Mammary epithelial cell (primary cell): ENCODE measurements at places on chromosomes 16 and 17. TPM values are rescaled to one million over a fixed set of nuclear protein-coding genes. Genes with fewer than 3 reads are reported as not detected.

- DNase-seq: no peak
These were observed 44.4 kb upstream of the CRISPLD2 start for GRCh38 chr16:84775262-84775810.

DNA sequence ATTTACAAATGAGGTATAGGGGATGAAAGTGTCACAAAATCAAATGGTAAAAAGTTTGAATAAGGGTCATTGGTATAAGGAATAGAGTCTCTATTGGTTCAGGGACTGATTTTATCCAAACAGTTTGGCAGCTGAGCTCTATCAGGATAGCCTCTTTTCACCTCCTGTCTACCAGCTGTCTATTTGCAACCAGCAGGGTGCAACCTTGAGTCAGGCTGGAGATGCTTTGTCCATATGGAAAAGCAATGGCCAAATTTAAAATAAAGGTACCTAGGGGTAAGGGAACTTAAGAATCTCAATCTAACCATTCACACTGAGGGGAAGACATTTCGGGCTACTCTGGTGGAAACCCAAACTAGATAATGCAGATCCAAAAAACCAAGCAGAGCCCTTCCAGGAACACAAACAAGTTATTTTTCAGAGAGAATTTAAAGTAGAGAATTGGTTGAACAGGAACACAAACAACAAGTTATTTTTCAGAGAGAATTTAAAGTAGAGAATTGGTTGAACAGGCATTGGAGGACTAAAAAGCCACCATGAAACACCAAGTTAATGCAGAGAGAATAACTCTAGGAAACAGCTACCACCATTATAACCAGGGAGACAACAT, 12.6 kb upstream of the CA10 start:
- DNase-seq: peak; percentile 33

GRCh38 chr17:42441371-42442195, 17.1 kb upstream of the ATP6V0A1 start:
- DNase-seq: no peak

- DNase-seq: peak; percentile 86
These were observed 5.7 kb downstream of the CSNK1D start for GRCh38 chr17:82267575-82268379.

DNA sequence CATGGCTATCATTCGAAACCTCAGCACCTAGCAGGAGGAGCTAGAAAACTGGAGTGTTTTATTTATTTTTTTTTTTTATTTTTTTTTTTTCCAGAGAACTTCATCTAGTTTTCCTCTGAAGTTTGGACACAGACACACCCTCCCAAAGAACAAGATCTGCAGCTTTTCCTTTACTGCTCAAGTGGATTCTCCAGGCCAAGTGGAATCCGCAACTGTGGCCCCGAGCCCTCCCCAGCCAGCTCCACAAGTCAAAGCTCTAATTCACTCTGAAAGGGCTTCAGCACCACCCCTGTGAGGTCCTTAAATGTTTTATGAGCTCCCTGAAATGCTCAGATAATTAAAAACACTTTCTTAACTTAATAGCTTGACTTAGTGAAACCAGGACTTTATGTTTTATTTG, 332.1 kb upstream of the DYNLRB2 start:
- DNase-seq: no peak

GRCh38 chr17:8162997-8163977, 539 bp upstream of the VAMP2 start:
- no peak for DNase-seq

GRCh38 chr17:76189247-76189646, 48.2 kb upstream of the FOXJ1 start:
- no peak for DNase-seq

DNA sequence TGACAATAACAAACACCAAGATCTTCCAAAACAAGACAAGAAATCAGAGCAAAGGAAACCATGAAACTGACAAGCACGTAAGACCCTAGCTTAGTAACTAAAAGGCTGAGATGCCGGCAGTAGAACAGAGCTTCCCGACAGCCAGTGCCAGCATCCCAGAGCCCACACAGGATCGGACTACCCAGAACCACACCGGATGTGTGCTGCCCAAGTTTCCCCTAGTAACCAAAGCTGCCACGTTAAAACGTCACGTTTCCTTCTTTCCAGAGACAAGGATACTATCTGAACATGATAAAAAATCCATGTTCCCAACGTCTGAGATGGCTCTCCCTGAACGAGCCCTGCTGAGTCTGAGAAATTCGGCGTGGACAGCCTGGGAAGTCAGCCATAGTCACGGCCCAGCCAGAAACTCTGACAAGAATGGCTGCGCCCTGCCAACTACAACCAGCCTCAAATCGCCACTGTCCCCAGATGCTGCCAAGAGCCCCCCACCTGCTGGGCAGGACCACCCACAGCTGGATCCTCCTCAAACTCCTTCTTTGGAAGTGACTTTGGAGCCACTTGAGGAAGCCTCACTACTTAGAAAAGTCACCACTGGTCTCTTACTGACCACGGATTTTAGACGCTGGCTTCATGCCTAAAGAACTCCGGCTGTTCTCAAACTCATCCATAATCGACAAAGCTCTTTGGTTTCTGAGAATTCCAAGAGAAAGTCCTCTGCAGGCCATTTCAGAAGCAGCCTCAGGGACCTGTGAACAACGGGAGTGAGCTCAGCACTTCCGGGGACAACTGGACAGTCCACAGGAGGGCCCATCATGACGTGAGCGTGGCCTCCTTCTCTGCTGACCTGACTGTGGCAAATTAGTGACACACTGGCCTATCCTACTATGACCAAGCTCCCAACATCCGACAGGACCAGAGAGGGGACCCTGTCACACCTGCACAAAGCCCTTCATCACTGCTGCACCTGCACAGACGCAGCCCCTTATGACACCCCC, 16.7 kb downstream of the CCDC57 start:
- no peak for DNase-seq

- DNase-seq: no peak
These were observed 44.0 kb downstream of the SDK2 start for GRCh38 chr17:73600103-73600871.

DNA sequence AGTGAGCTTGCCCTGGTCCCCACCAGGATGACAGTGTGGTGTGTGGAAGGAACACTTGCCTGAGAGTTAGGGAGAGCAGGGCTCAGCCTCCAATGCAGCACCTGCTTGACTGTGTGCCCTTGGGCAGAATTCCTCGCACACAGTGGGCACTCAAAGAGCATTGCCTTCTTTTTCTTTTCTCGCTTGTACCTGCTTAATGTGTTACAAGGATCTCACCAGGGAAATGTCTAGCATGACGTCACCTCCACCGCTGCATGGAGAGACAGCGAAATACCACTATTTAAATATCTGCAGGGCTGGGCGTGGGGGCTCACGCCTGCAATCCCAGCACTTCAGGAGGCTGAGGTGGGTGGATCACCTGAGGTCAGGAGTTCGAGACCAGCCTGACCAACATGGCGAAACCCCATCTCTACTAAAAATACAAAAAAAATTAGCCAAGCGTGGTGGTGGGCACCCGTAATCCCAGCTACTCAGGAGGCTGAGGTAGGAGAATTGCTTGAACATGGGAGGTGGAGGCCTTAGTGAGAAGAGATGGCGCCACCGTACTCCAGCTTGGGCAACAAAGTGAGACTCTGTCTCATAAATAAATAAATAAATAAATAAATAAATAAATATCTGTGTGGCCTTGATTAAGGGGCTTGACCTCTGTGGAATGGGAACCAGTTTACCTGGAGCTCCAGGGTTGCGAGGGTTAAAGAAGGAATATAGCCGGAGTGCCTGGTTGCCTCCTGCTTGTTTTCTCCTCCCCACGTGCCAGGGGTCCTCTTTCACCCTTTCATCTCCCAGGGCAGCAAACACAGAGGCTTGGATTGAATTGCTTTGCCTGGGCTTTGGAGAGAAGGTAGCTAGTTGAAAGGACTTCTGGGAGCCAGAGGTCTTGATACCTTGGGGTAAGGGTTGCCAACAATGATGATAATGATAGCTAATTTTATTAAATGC, 16.3 kb downstream of the SNX29 start:
- no peak for DNase-seq

DNA sequence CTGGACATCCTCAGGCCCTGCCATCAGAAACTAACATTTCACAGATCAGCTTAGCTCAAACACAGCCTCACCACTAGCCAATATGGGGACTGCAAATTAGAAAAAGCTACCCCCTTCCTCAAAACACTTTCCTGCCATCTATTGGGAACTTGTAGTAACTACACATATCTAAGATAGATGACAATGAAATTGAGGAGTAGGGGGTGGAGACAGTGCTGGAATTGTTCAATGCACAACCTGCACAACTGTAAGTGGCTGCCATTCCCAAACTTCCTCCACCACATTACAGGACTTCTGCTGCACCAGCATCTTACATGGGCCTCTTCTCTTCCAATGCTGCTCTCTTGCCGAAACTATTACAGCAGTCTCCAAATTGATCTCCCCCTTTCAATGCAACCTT, 21.9 kb downstream of the AIPL1 start:
- DNase-seq: peak; percentile 41

- no peak for DNase-seq
These were observed 259.7 kb downstream of the SEC14L1 start for GRCh38 chr17:77400445-77400870.

DNA sequence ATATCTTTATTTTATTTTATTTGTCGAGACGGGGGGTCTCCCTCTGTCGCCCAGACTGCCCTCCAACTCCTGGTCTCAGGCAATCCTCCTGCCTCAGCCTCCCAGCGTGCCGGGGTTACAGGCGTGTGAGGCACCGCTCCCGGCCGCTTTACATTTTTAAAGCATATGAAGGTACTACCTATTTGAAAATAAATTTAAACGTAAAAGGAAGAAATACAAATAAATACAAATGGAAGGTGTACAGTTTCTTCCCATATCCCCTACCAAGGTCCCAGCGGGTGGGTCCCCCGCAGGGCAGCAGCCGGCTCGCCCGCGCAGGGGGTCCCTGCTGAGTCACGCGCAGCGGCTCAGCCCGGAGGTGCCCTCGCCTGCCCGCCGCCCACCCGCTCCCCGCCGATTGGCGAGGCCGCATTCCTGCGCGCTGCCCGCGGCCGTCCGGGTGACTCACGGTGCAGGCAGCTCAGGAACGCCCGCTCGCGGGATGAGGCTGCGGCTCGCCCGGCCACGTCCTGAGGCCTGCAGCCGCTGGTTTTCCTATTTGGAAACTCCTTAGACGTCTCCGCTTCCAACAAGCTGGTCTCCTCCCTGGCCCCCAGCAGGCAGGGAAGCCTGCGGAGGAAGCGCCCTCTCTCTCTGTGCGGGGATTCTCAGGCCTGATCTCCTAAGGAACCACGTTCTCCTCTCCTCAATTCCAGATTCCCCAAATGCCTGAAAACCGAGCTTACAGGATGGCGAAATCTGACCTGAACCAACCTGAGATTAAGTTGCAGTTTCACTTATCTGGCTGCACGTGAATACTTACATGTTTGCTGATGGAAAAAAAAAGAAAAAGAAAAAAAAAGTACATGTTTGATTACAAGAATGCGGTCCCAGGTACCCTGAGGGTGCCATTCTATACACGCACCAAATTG, 54.8 kb upstream of the MAP3K14 start:
- DNase-seq: peak; percentile 96

- DNase-seq: no peak
These were observed 286.7 kb upstream of the CDH5 start for GRCh38 chr16:66079671-66080334.

- DNase-seq: no peak
These were observed 15.5 kb downstream of the RPRML start for GRCh38 chr17:46963571-46963970.

- no peak for DNase-seq
These were observed 16.0 kb downstream of the RNF43 start for GRCh38 chr17:58401287-58401686.

GRCh38 chr17:16491131-16491702, 776 bp downstream of the LRRC75A start:
- DNase-seq: no peak

DNA sequence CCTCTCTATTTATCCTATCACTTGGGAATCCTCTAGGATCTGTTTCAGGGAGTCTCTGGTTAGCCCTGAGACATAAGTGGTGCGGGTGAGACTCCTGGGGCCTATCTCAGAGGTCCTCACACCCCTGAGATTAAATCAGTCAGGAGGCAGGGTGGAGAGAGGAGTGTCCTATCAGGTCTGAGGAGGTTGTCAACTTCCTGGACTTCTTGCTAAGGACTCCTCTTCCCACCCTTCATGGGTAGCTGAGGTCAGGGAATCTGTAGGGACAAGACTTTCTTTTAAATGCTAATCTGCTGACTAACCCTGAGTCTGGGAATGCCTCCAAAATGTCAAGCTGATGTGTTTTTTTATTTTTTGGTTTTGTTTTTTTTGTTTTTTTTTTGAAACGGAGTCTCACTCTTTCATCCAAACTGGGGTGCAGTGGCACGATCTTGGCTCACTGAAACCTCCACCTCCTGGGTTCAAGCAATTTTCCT, 6.6 kb upstream of the ARMC5 start:
- DNase-seq: peak; percentile 88

GRCh38 chr16:9906218-9906617, 276.0 kb downstream of the GRIN2A start:
- no peak for DNase-seq

GRCh38 chr17:38616361-38616760, 10.6 kb upstream of the SRCIN1 start:
- no peak for DNase-seq

- no peak for DNase-seq
These were observed 5.4 kb upstream of the FSCN2 start for GRCh38 chr17:81522491-81523401.

GRCh38 chr16:31487720-31488467, 5.0 kb downstream of the SLC5A2 start:
- peak; percentile 66 for DNase-seq

GRCh38 chr17:44604116-44604761, 47.0 kb downstream of the FZD2 start:
- DNase-seq: no peak

DNA sequence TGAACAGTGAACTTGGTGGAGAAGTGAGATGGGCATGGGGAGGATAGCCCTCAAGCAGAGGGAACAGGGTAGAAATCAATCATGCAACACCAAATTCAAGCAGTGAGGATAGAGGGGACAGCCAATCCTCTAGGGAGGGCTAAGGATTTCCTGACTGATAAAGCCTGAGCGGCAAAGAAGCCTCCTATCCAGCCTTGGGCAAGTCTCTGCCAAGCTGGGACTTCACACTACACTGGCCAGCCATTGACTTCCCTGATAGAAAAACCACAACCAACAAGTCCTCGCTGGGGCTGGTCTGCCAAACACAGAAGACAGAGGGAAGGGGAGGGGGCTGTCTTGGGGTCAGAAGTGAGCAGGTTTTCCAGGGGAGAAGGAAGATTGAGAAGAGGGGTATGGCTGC, 2.5 kb upstream of the FBXL19 start:
- DNase-seq: no peak

Gene GP2
- not detected for total RNA-seq

Gene HID1
- 1.2 TPM for total RNA-seq

Gene KRTAP4-5
- not detected in 2 replicates for total RNA-seq

Gene WNK4
- not detected for total RNA-seq

Gene APPBP2
- total RNA-seq: 31.2 TPM

Gene SMIM22
- 1.0 TPM in 1 of 2 replicates, not detected in the other for total RNA-seq

Gene PRR35
- not detected in 2 replicates for total RNA-seq

Gene ASIC2
- total RNA-seq: not detected in 2 replicates

Gene KRTAP1-5
- not detected in 2 replicates for total RNA-seq

Gene DLX3
- 0.33 TPM for total RNA-seq

Gene NACA2
- total RNA-seq: not detected

Gene TBC1D3B
- total RNA-seq: 0.50 TPM

Gene GLIS2
- 3.3 TPM for total RNA-seq

Gene CYGB
- 2.7 and 3.3 TPM in 2 replicates for total RNA-seq
